Adrenal gland (tissue), 19 donors: ENCODE measurements at places on chromosomes 12 and 14. TPM values are rescaled to one million over a fixed set of nuclear protein-coding genes. Genes with fewer than 3 reads are reported as not detected.
A peak's percentile ranks its signal among the peaks of the same experiment; 100 is the strongest.

- H3K27me3 ChIP-seq = no peaks in the 10 kb centered on the region
- no peak for DNase-seq
- H3K36me3 ChIP-seq = no peaks in the 10 kb centered on the region
- H3K27ac ChIP-seq = no peak overlapping the region
- no peaks in the 10 kb centered on the region for H3K4me1 ChIP-seq
Observed at GRCh38 chr12:96814200-96814599, 92.9 kb upstream of the NEDD1 start.

DNA sequence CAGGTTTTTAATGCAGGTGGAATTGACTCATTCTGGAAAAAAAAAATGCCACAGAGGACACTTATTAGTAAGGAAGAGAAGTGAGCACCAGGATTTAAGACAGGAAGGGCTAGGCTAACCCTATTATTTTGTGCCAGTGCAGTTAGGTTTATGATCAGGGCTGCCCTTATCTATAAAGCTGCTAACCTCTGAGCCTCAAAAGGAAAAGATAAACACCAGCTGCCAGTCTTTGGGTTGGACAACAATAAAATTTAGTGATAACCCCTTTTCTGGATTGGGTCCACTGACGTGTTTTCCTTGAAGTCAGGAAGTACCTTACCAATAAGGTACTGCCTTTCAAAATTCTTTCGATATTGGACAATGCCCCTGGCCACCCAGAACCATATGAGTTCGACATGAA is 128.9 kb downstream of the NUBPL start:
- no peak overlapping the region for H3K27ac ChIP-seq
- H3K36me3 ChIP-seq = no peaks in the 10 kb centered on the region
- no peak for DNase-seq

- H3K27me3 ChIP-seq = no peaks in the 10 kb centered on the region
- no peak overlapping the region for H3K4me3 ChIP-seq
- no peak for DNase-seq
- no peaks in the 10 kb centered on the region for H3K36me3 ChIP-seq
- no peaks in the 10 kb centered on the region for H3K4me1 ChIP-seq
- no peak overlapping the region for H3K27ac ChIP-seq
Observed at GRCh38 chr12:72136792-72137191, 135.4 kb upstream of the TRHDE start.

DNA sequence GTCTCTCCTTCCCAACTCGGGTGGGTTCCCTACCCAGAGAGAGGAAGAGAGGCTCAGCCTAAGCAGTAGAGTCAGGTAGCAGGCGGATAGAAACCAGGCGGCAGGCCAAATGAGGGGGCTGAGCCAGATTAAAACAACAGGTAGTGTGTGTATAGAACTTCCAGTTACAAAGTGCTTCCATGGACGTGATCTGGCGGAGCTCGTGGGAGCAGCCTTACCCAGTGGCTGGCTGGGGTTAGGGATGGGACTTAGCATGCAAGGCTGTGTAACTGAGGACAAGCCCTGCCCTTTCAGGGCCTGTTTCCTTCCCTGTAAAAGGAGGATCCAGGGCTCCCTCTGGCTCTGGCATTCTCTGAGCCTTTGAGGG is 8.3 kb downstream of the KRT80 start:
- no peaks in the 10 kb centered on the region for H3K36me3 ChIP-seq
- H3K27me3 ChIP-seq = no peaks in the 10 kb centered on the region
- H3K27ac ChIP-seq = peak overlapping the region; percentile 69
- peaks cover 24% of the 10 kb centered on the region for H3K4me1 ChIP-seq
- no peak overlapping the region for H3K4me3 ChIP-seq
- no peak for DNase-seq

- H3K27me3 ChIP-seq = no peaks in the 10 kb centered on the region
- H3K27ac ChIP-seq = no peak overlapping the region
- H3K36me3 ChIP-seq = no peaks in the 10 kb centered on the region
- H3K4me3 ChIP-seq = no peak overlapping the region
- DNase-seq = no peak
- no peaks in the 10 kb centered on the region for H3K4me1 ChIP-seq
Observed at GRCh38 chr12:818733-819132, 66.4 kb downstream of the WNK1 start.

DNA sequence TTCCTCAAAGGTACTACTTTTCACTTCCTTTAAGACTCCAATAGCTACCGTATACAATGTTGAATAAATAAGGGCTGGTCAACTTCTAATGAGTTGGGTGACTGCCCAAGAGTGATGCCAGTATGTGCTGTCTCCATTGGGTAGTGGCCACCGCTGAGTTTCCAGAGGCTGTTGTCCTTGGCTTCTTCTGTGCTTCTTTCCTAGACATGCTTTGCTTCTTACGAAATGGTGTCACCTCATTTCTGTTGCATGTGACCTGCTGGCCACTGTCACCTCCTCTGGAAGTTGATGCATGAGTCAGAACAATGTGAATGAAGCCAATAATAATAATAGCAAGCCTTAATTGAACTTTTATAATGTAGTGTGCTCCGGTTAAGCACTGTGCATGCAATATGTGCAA is 7.5 kb upstream of the NID2 start:
- H3K4me1 ChIP-seq = peaks cover 8% of the 10 kb centered on the region
- no peaks in the 10 kb centered on the region for H3K27me3 ChIP-seq
- H3K4me3 ChIP-seq = no peak overlapping the region
- peak; percentile 64 for DNase-seq
- H3K27ac ChIP-seq = peak overlapping the region; percentile 52

DNA sequence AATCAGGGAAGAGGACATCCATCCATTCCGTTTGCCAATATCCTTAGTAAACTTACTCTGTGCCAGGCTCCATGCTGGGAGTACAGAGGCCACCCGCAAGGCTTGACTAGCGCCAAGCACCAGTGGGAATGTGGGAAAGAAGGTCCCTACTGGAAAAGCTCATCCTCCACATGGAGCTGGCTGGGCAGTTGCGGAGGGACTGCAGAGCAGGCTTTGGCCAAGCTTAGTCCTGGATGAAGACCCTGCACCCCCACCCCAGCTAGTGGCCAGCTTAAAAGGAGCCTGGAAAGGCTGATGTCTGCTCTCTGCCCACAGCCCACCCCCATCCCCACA is 22.4 kb upstream of the EIF2B2 start:
- H3K27me3 ChIP-seq = no peaks in the 10 kb centered on the region
- H3K4me3 ChIP-seq = no peak overlapping the region
- no peak for DNase-seq
- peaks cover 11% of the 10 kb centered on the region for H3K4me1 ChIP-seq
- H3K27ac ChIP-seq = no peak overlapping the region

DNA sequence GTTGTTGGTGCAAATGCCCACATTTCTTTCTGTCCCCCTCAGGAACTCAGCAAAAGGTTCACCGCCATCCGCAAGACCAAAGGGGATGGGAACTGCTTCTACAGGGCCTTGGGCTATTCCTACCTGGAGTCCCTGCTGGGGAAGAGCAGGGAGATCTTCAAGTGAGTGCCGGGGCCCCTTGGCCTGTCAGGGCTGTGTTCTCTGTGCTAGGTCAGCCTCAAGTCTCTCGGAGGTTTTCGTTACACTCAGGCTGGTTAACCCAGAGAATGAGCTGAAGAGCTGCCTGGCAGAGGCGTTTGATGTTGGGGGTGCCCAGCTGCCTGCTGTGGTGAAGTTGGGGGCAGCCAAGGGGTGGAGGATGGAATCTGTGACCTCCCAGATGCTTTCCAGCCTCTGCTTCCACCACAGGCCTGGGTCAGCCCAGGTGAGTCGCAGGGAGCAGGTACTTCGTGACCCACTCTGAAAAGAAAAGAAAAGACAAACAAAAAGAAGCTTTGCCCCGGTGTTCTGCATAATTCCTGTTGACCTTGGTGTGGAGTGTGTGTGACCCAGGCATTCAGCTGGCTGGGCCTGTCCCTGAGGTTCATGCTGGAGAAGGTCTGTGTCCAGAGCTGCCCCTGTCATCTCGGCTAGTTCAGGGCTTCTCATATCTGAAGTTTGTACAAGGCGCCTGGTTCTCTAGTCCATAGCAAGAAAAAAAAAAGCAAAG is 12.9 kb downstream of the OTUB2 start:
- DNase-seq = no peak
- H3K36me3 ChIP-seq = no peaks in the 10 kb centered on the region
- peaks cover 5% of the 10 kb centered on the region for H3K4me1 ChIP-seq
- no peaks in the 10 kb centered on the region for H3K27me3 ChIP-seq
- H3K4me3 ChIP-seq = no peak overlapping the region
- no peak overlapping the region for H3K27ac ChIP-seq

Gene LALBA
- total RNA-seq = not detected

Gene EFS
- total RNA-seq = 2.2 TPM

Gene CBLN3
- total RNA-seq = 13.8 TPM

Gene MSI1
- 1.1 TPM for total RNA-seq

GRCh38 chr14:36498938-36499337 is 21.1 kb downstream of the NKX2-1 start:
- no peak for DNase-seq
- H3K27ac ChIP-seq = no peak overlapping the region
- H3K27me3 ChIP-seq = peaks cover 43% of the 10 kb centered on the region
- H3K36me3 ChIP-seq = no peaks in the 10 kb centered on the region
- H3K4me3 ChIP-seq = no peak overlapping the region
